ENCODE measurements at places on chromosomes 4 and X.

GRCh38 chr4:168099195-168099594 is 6.9 kb downstream of the ANXA10 start:
- no peak for DNase-seq

- DNase-seq: no peak
Observed at GRCh38 chrX:47662144-47662657, 3.2 kb upstream of the UXT start.

GRCh38 chr4:80717204-80717603 is 313.3 kb upstream of the BMP3 start:
- DNase-seq: no peak

DNA sequence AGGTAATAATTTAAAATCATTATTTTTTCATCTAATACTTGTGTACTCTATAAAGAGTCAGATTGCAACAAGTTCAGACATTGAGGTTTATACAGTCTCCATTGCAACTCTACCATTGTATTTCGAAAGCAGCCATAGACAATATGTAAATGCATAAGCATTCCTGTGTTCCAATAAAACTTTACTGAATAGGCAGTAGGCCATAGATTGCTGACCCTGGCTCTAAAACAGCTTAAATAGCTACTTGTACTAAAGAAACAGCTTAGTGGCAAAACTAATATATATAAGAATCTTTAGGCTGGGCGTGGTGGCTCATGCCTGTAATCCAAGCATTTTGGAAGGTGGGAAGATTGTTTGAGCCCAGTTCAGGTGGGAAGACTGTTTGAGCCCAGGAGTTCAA is 115.3 kb downstream of the PRSS12 start:
- no peak for DNase-seq

DNA sequence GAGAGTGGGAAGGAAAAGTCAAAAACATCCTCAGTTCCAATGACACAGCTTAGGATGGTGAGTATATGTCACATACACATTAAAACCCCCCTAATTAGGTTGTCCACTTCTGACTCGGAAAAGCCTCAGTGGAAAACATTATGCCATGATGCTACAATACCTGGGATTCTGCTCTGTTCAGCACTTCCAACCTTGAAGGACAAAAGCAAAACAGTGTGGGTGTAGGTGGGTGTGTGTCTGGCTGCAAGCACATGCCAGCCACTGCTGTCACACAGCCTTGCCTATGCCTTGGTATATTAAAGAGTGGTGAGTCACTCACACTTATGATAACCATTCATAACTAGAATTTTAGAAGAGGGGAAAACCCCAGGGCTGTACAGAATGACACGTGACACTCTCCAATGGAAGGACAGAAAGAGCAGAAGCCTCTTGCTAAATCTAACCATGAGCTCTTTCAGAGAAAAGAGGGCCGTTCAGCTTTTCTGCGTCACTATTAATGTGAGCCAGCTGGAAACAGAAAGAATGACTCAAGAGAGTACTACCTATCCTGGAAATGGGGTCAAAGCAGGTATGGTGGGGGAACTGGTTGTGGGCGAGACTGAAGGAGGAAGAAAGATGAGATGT is 159.6 kb downstream of the TET2 start:
- DNase-seq: no peak

- no peak for DNase-seq
Observed at GRCh38 chrX:29852767-29853166, 362.6 kb upstream of the MAGEB2 start.

DNA sequence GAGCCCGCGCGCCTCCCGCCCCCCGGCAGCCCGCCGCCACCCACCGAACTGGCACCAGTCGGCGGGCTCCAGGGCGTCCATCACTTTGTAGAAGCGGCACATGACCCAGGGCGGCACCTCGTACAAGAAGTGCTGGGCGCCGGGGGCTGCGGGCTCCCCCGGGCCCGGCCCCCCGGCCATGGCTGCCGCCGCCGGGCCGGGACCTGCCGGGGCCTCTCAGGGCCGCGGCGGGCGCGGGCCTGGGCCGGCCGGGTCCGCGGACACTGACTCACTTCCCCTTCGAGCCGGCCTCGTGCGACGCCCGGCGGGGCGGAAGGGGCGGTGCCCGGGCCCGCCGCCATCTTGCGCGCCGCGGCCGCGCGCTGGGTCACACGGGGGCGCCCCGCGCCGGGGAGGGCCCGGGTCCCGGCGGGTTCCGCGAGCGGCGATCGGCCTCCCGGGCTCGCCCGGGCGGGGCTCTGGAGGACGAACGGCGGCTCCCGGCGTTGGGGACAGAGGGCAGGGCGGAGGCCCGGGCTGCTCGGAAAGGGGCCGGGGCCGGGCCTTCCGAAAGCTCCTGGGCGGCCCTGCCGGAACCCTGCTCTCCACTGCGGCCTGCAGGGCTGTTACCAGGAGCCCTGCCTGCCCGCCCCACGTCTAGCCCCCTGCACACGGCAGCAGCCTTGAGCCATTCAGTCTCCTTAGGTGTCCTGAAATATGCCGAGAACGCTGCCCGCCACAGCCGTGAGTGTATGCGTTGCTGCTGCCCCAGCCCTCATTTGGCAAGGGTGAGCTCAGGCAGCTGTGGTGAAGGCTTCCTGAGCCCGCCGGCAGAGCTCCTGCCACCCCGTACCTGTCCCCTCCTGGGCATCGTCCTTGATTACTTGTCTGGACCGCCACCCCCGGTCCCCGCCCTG is at the start of gene IRAK1:
TSS of gene IRAK1 (minus strand) at position 270 of the 896 bp plus-strand sequence. CDS start at position 180, 90 bp downstream.
- peak; percentile 36 for DNase-seq

DNA sequence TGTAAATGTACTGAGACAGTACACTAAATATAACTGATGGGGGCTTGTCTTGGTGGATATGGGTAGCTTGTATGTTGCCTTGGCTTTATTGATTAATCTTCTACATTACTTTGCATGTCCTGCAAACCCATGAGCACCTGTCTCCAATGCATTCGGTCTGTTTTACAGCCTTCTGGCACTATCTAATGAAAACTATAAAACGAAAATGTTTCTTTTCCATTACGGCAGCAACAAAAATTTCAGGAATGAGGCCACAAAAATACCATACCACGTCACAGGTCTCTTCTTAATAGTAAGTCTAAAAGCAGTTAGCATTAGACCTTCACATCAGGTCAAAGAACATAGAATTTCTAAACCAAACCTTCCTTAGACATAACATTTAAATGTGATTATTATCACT is 49.8 kb downstream of the EDNRA start:
- no peak for DNase-seq

DNA sequence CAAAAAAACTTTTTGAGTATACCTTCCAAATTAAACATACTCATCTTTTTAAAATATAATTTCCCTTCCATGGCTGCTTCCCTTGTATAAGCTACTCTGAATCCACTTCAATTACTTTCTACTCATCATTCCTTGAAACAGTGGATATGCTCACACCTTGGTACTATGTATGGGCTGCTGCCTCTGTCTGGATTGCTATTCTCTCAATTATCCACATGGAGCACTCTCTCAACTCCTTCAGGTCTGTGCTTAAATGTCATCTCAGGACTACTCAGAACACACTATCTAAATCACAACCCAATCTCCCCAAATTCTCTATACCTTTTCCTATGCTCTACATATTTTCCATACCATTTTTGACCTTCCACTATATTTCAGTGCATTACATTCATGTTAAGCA is 898.9 kb upstream of the EPHA5 start:
- no peak for DNase-seq

GRCh38 chr4:17494258-17495190 is 17.4 kb downstream of the QDPR start:
- DNase-seq: no peak

DNA sequence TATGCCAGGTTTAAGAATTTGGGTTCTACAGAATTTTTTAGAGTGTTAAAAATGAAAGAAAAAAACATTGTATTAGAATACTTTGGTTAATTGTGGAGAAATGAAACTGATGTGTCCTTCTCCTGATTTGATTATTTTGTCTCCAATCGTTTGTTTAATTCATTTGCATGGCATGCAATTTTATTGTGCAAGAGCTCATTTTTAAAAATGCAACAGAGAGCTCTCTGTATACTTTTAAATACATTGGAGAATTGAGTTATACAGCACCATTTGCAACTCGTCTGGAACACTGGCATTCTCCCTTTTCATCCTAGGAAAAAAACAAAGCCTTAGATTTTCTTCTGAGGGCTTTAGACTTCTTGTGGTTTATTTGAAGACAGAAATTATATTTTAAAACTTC is 689 bp downstream of the EXOC1L start:
- DNase-seq: no peak

DNA sequence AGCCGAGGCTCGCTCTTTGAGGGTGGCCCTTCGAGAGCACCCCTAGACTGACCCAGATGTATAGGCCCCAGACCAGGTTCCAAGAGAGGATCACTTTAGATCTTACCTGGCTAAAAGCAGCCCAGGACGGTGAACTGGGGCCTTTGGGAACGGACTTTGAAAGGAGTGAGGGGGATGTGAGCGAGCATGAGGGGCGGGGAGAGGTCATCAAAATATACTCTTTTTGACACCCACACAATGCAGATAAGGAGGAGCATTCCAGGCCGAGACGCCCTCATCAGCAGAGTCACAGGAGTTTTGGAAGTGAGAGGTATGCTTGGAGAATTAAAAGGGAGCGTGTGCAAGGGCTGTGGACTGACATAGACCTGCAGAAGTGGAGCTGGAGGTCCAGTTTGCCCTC is 528 bp downstream of the NSDHL start:
- DNase-seq: no peak

DNA sequence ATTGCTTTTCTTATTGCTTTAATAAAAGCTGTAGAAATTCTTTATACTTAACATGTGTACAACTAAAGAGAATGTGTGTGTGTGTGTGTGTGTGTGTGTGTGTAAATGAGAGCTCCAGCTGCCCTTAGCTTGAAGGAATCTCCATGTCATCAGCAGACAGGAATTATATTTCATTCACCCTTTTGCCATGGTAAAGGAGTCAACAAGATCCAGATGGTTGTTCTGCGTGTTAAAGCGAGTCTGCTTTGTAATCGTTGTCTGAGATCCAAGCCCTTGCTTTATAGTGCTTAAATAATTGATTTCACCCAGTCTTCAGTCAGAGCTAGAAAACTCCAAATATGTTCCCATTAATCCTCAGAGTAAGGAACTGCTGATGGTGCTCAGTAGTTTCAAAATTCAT is 285.5 kb downstream of the PDGFC start:
- DNase-seq: no peak

DNA sequence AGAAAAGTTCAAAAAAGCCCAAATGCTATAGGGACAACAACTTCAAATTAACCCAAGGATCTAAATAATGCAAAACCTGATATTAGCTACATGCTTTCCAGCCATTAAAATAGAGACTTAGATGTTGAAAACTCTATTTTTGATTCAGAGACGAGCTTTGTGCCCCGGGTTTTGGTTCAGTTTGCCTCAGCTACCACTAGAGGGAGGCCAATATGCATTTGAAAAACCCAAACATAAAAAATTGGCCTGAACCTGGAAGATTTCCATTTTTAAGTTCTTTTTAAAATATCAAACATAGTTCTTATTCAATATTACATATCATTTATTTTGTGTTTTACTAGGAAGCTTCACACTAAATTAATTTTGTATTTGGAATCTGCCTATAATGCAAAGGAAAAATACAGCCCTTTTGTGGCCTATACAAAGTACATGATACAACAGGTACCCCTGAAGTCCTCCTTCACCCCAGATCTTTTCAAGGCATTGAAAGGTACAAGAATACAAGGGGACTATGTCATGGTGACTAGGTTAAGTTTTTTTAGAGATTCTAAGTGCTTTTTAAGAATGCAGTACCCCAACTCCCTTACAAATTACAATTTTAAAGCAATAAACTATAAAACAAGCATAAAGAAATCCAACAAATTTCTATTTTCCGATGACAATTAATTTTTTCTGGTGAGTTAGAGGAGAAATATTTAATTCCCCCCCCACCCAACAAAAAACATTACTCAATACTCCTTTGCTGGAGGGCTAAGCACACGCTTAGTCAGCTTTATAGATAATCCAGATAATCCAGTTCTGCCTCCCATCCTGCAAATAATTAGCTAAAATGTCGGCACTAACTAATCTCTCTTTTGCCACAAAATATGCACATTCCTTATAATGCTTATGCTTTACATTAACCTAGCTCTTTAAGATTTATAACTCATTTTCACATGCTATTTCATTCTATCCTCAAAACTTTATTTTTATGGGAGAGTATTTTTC is 97.7 kb upstream of the PTPN13 start:
- DNase-seq: no peak

DNA sequence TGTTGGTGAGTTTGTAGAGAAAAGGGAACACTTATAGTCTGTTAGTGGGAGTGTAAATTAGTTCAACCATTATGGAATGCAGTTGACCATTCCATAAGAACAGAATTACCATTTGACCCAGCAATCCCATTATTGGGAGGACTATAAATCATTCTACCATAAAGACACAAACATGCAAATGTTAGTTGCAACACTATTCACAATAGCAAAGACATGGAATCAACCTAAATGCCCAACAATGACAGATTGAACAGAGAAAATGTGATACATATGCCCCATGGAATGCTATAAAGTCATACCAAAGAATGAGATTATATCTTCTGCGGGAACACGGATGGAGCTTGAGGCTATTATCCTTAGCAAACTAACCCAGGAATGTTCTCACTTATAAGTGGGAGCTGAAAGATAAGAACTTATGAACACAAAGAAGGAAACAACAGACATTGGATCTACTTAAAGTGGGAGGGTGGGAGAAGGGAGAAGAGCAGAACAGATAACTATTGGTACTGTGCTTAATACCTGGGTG is 1819.2 kb upstream of the ADGRL3 start:
- DNase-seq: no peak

GRCh38 chrX:145506214-145506613 is 258.9 kb downstream of the SPANXN1 start:
- no peak for DNase-seq

DNA sequence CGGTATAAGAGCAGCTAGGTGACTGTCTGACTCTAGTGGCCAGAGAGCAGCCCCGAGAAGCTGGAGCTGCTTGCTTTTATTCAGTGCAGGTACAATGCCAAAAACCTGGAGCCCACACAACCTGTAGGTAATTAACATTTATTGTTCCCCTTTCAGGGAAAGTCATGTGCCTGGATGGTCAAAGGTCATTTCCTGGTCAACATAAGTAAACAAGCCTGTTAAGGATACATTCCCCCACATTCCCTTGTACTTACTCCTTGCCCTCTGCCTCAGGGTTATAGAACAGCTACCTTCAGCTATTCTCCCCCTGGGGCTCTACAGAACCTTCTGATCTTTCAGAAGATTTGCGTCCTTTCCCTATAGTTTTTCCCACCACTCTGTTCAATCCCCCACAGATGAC is 253.4 kb downstream of the TMA16 start:
- DNase-seq: no peak

DNA sequence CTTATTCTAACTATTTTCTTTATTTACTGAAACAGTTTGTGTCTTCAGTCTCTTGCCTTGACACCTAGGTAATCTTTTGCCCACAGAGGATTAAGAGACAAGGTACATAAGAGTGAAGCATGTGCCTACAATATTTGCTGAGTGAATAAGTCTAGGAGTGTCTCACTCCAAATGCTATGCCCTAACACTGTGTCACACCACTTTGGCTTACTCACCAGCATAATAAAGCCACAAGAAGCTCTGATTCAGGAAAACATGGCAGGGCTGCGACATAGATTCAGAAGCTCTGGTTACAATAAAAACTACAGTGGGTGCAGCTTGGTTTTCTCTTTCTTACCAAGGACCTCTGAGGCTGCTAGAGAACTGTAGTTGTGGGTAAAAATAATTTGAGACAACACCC is 127.1 kb downstream of the RBM46 start:
- no peak for DNase-seq

Data from activated gamma-delta T cell treated with Interleukin-2 at 50 U/mL for 16 hours (primary cell).